ENCODE measurements at places on chromosomes 3 and 15. TPM values are rescaled to one million over a fixed set of nuclear protein-coding genes. Genes with fewer than 3 reads are reported as not detected.

CELF6 gene
- 2.1 TPM for total RNA-seq

ZNF592 gene
- total RNA-seq: 29.3 TPM

NR1I2 gene
- total RNA-seq: 106 TPM

GPR149 gene
- not detected for total RNA-seq

B4GALT4 gene
- total RNA-seq: 58.1 TPM

RMDN3 gene
- 41.1 TPM for total RNA-seq

LRTM1 gene
- not detected for total RNA-seq

EIF4E3 gene
- 22.6 TPM for total RNA-seq

TUSC2 gene
- total RNA-seq: 42.5 TPM
